ENCODE measurements at places on chromosomes 4 and X. TPM values are rescaled to one million over a fixed set of nuclear protein-coding genes. Genes with fewer than 3 reads are reported as not detected.

DNA sequence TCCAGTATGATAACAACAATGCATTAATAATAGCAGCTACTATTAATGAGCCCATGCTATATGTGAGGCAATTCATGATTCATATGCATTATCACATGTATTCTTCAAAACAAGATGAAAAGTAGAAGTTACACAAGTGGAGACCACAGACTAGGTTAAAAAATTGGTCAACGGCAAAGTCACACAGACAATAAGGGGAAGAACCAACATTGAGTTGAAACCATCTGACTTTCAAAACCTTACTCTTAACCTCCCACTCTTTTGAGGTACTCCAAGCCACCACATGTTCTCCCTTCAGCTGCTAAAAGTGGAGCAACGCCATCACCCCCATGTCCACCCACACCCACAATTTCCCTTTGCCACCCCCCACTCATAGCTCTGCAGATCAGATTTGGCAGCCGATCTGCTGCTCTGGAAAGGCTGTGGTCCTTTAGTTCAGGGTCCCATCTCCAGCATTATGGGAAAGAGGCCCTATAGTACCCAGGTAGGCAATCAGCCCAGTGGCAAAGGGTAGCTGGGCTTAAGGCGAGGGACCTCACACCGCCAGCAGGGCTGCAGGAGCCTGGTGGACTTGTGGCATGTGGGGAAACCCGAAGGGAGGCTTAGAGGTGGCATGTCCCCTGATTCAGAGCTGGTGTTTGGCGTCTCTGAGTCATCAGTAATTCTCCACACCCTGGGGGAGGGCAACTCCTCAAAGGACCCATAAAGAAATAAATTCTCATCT, 33.5 kb upstream of the CYBB start:
- DNase-seq, result peak; percentile 56

DNA sequence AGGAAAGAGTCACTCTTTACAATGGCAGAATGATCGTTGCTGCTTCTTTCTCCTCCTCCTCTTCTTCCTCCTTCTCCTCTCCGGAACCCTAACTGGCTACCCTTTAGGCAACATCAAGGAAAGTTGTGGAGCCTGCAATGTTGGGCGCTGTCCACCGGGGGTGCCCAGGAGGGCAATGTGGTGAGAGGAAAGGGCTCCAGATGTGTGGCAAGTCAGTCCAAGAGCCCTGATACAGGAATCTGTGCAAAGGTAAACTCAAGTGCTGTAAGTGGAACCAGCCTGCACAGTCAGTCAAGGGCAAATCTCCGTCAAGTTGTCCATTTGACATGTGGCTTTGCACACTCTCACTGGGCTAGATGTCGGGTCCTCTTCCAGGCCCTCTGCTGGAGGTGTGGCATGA, 2.8 kb downstream of the RTL5 start:
- DNase-seq, result peak; percentile 67

DNA sequence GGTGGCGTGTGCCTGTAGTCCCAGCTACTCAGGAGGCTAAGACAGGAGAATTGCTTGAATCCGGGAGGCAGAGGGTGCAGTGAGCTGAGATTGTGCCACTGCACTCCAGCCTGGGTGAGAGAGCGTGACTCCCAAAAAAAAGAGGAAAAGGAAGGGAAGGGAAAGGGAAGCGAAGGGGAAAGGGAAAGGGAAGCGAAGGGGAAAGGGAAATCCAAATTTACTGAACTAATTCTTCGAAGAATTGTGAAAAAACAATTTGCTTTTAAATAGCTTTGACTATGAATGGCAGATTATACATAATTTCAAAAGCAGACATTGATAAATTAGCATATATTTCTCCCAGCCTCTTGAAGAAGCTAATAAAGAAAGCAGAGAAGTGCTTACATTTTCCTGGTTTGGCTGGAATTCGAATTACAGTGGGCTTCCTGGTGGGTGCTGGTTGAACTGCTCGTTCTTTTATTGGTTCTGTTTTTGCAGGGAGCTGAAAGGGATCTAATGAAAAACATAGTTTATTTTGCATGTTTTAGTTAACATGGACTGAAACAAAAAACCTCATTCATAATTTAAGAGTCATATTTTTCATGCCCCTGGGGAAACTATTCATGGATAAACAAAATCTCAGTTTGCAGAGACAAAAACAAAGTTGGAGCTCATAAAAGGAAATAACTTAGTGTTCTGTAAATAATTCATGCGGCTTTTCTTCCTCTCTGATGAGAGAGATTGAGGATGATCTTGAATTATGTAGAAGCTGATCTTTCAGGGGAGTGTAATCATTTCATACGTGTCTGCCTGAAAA, 66.0 kb downstream of the RPS3A start:
- DNase-seq, result no peak

The CT45A2 gene
- total RNA-seq, result not detected

The RAB40AL gene
- 0.26 TPM for total RNA-seq

All from activated CD4-positive, alpha-beta T cell treated with anti-CD3 and anti-CD28 coated beads, Interleukin-2, amount 10 ng/mL, durations not matched to agents 24 days and 14 days (primary cell).